Right ventricle myocardium superior (tissue), 1 donor: ENCODE measurements at places on chromosomes 1 and 21.

DNA sequence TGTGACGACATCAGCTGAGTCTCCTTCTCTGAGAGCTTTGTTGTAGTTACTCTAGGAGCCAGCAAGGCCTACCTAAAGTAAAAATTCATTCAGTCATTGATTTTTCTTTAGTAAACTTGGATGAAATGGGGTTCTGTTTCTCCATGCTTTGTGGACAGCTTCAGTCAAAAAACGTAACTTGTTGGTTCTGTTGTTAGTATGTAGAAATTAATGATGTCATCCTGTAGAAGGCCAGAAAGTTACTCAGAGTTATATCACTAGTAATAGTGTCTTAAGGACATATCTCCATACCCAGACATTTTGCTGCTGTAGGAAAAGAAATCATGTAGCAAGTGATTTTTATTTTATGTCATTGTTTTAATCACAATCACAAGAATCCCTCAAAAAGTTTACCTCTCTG lies 43.0 kb downstream of the KDM1A start:
- no peak for DNase-seq

GRCh38 chr1:208527156-208527555 lies 283.0 kb upstream of the PLXNA2 start:
- no peak for DNase-seq

DNA sequence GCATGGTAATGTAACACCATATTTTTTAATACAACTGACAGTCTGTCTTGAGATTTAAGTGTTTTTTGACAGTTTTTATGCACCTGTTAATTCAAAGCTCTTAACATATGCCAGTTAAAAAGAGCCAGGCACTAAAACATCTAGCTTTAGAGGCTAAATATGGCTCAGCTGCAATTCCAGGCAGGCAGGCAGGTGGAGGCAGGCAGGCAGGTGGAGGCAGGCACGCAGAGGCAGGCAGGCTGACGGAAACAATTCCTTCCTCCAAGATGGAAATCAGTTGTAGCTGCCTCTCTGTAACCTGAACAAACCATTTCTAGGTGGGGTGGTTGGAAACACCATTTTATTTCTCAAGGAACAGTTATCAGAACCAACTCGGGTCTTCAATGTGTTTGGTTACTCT lies 51.2 kb downstream of the GORAB start:
- DNase-seq, result no peak

DNA sequence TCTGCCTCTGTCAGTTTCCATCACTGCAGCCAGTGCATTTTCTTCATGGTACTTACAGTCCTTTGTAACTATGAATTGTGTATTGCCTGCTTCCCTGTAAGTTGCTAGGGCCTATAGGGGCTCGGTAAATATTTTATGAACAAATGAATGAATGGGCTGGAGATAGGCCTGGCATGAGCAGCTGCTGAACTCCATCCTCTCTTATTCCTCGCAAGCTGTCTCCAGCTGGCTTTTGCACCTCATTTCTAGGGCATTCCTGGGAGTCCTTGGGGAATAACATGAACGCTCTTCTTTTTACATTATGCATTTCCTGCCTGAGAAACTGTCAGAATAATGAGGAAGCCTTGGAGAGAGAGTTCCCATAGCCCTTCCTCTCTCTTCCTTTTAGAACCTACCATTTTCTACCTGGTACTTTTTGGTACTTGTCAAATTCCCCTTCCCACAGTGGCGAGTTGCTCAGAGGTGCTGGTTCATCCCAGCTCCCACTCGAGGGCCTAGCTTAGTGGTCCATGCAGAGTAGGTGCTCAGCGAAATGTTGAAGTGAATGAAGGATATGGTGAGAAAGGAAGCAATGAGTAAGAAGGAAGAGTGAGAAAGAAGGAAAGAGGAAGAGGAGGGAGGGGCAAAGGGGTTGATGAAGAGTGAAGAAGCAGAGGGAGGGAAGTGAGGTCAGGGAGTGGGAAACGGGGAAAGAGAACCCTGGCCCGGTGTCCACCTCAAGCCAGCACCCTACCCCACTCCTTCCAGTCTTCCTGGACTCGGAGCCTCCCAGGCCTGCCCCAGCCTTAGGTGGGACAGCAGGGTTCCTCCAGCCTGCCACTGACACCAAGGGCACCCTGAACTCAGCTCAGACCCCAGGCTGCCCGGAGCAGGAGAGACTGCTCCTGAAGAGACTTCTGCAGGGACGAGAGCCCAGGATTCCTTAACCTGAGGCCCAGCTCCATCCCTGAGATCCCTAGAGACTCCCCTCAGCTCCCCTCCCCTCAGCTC lies 29.6 kb downstream of the KCNC4 start:
- DNase-seq, result no peak

DNA sequence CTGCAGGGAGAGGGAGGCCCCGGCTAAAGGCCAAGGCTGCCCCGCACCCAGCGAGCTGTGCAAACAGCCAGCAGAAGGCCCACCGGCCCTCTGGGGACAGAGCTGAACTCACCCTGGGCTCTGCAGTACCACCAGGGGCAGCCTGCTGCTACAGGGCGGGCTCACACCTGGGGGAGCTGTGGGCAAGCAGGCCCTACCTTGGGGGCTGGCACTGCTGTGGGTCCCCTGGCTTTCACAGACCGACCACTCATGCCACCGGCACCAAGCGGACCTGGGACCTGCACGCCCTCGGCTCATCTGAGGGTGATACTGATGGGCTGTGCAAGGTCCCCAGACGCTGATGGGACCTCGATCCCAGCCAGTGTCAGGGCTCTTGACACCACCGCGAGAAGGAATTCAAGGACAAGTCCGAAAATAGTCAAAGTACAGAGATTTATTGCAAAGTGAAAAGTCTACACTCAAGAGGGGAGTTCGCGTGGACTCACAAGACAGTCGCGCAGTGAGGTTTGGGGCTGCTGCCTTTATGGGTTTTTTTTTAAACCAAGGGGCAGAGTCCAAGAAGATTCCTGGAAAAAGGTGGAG lies 61.0 kb upstream of the ADARB1 start:
- peak; percentile 35 for DNase-seq

GRCh38 chr1:46094471-46095005 lies 37.9 kb downstream of the PIK3R3 start:
- no peak for DNase-seq

DNA sequence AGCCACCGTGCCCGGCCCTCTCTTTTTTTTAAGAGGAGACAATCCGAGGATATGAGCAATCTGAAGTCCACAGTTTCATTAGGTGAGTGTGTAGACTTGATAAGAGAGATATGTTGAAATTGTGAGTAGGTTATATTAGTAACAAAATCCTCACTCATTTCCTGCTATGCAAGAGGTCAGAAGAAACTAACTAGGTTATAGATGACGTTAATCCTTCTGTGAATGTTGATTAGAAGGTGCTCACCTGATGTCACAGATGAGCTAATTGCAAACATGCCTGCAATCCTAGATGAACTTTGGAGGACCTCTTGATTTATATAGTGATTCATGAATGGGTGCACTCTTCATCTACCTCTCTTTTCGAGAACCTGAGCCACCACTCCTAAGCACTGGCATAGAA lies 29.3 kb downstream of the NTMT2 start:
- DNase-seq, result no peak

- no peak for DNase-seq
Observed at GRCh38 chr1:116031302-116031835, 55.1 kb downstream of the SLC22A15 start.

DNA sequence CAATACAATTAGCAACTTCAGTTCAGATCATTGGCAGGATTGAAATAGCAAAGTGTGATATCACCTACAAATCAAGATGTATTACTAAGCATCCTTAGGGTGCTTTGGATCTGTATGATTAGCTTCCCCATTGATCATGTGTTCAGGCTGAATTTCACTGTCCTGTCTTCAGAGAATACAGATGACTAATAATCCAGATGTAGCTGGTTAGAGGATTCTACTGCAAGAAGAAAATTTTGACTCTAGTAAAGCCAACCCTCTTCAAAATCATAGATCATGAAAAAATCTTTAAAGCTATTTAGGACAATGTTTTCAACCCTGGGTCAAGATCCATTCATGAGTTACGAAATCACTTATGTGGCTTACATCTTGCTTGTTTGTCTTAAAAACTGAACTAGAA lies 184.4 kb downstream of the PTGER3 start:
- no peak for DNase-seq

GRCh38 chr1:235015291-235015985 lies 113.2 kb downstream of the TOMM20 start:
- DNase-seq, result no peak

DNA sequence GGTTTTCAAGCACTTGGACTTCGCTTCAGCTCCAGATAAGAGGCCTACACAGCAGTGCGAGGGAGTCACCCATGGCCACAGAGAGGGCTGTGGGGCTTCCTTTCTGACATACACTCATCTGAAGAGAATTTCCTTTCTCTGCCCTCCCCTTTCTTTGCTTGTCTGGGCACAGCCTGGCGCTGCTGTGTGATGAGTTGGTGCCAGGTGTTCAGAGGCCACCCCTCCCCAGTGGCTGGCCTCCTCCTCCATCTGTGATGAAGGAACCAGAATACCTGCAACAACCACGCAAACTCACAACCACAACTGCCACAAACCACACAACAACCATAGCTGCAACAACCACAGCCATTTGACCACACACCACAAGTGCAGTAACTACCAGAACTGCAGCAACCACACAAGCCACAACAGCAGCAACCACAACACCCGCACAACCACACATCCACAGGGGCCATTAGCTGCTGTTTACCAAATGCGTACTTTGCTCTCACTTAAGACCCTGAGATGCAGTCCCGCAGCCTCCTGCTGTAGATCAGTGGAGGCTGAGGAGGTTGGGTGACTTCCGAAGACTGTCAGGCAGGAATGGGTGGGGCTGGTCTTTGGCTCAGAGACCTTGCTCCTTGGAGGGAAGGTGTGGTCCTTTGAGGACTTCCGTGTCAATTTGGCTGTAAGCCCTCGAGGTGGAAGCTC lies 71.1 kb downstream of the IER5 start:
- DNase-seq, result no peak

DNA sequence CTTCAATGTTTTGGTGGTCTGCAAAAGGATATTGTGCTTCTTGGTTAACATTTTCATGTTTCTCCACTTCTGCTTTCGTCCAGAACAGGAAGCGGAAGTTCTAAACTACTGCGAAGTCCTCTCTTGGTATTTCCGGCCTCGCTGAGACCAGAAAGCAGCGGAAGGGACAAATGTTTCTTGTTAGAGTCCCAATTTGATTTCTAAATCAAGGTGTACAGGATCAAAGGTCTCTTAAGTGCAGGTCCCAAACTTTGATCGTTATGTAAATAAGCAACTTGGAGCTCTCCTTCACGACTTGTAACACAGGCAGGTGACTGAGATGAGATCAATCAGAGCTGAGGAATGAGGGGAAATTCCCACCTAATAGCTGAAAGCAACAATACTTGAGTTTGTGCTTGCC lies 40.1 kb upstream of the HMCN1 start:
- DNase-seq, result no peak

- DNase-seq, result no peak
Observed at GRCh38 chr1:89945852-89946476, 48.9 kb upstream of the ZNF326 start.

DNA sequence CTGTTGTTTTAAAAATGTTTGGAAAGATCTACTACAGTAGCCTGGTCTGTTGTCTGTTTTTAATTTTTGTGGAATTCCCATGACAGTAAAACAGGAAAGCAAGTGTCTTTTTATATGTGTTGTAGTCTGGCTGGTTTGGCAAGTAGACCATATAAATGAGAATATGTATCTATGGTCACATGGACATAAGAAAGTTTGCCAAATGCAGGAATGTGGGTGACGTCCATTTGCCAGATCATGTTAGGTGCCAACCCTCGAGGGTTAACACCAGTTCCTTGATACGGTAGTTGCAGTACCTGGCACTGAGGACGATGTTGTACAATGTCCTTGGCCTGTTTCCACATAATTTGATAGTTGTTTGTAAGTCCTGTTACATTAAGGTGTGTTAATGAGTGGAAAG lies 6.2 kb downstream of the DAP3 start:
- no peak for DNase-seq

DNA sequence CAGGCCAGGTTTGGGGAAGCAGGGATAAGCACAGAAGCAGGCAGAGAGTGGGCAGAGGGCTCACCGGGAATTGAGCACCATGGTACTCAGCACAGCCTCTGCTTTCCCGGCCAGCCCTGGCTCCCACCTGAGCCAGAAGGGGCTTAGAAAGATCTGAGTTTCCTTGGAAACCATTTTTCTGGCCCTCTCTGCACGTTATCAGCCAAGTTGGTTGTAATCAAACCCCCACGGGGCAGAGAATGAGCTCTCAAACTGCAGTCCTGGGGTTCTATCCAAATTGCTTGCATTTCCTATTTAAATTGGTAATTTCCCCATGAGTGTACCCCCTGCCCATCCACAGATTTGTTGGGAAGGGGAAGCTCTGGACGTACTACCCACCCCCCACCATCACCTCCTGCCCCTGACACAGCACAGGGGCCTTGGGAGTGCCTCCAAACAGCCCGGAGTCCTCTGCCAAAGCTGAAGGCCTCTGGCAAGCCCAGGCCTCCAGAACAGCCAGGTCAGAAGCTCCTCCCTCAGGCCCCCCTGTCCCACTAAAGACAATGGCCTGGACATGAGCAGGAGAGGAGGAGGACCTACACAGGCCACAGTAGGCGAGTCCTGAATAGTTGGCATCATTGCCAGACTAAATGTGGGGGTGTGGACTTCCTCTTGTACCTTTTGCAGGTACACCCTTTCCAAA lies 42.7 kb upstream of the GJB5 start:
- DNase-seq, result no peak

GRCh38 chr1:18941221-18942141 lies 15.0 kb downstream of the IFFO2 start:
- peak; percentile 52 for DNase-seq

GRCh38 chr21:43303275-43304178 lies 123.4 kb downstream of the SIK1 start:
- peak; percentile 39 for DNase-seq

DNA sequence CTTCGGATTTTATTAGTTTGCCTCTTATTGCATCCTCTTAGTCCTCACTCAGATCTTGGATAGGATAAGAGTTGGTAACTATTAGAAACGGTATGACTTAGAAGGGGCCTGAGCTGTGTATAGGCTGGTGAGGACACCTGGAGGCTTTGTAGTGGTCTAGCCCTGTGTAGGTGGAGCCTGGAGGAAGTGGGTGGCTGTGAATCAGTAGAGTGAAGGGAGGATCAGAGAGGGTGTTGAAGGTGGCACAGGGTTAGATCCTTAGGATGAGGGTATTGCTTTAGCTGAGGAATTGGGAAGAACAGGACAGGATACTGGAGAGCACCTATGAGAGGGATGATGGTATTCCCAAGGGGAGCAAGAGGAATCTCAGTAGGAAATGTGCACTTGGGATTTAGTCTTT lies 5.7 kb downstream of the VANGL1 start:
- no peak for DNase-seq
